ENCODE measurements at places on chromosomes 12 and 14.

GRCh38 chr14:22190411-22191191 is 398.4 kb downstream of the DAD1 start:
- no peak for DNase-seq

DNA sequence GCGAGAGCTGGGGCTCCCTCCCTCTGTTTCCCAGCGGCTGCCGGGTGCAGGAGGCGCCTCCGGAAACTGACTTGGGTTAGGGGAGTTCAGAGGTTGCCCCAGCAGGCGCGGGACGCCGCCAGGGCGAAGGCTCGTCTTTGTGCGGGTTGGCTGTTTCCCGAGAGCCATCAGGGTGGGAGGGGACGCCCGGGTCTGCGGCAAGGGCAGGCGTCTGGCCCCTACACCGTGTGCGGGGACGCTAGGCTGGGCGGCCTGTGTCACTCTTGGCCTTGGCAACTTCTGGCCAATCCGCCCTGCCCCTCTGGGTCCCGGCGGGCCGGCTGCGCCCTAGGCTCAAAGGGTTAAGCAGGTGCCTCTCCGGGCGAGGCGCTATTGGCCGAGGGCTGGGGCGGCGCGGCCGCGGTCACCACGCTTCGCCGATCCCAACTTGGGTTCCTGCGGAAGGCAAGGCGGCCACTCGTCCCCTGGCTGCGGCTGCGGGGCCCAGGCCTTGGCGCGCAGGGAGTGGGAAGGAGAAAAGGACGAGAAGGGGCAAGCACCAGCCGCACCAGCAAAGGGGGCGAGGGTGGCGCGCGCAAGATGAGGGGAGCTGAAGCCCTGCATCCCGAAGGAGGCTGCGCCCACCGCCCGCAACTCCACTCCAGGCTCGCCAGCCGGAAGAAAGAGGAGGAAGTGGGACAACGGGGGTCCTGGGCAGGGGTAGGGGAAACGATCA is 5.6 kb upstream of the NPAS3 start:
- DNase-seq: no peak

DNA sequence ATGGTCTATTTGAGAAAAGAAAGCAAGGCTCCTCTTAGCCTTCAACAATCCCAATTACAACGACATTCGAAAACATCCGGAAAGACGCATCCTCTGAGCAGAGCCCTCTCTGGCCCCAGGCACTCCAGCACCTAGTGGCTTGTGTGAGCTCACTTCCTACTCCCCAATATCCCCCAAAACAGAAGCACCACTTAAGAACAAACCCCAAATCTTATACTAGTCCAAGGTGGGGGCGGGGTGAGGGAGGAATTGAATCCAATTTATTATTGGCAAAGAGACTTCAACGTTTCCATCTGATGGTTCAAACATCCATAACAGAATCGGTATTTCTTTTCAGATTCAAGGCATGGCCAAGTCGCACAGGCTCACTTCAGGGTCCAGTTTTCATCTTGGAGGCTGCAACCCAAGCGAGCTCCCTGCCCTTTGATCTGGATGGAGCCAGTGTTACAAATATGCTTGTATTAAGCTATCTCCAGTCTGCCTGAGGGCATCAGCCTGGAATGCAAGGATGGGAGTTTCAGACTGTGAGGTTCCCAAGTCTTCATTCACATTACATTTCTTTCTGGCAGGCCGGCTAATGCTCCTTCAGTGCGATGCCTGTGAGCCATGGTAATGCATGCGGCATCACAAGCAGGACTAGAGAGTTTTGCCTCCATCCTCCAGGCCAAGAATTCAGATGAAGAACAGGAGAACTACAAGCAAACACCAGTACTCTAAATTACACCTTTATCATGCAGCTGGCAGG is 132.5 kb upstream of the FOXN3 start:
- no peak for DNase-seq

- no peak for DNase-seq
Observed at GRCh38 chr14:101188571-101188915, 285.0 kb upstream of the RTL1 start.

DNA sequence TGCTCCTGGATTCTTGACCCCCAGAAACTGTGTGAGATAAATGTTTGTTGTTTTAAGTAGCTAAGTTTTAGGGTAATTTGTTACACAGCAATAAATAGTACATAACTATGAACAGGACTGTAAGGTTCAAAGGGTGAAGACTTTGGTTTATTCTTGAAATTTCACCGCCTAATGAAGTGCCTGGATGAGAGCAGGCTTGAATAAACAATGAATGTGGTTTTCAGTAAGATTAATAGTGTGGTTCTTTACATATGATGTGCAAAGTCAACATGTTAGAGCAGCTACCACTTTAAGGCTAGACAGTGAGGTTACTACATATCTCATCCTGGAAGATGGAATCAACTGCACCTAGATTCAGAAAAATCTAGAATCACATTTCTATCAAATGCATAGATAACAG is 145.2 kb upstream of the BTG1 start:
- DNase-seq: no peak

DNA sequence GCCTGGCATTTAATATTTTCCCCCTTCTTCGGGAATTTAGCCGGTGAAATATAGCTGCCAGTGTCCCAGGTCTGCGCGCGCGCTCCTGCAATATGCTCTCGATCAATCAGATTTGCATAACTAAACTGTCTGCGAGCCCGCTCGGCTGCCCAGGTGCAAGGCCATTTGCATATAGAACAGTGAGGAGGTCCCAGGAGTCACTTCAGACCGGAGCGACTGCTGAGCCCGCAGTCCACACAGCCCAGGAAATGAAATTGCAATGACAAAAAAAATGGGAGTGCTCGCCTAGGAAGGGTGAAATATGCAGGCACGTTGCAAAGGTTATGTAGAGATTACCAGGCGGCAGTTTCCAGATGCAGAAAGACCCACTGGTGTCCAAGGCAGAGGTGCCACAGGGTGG is 228.5 kb downstream of the VRK1 start:
- DNase-seq: no peak

DNA sequence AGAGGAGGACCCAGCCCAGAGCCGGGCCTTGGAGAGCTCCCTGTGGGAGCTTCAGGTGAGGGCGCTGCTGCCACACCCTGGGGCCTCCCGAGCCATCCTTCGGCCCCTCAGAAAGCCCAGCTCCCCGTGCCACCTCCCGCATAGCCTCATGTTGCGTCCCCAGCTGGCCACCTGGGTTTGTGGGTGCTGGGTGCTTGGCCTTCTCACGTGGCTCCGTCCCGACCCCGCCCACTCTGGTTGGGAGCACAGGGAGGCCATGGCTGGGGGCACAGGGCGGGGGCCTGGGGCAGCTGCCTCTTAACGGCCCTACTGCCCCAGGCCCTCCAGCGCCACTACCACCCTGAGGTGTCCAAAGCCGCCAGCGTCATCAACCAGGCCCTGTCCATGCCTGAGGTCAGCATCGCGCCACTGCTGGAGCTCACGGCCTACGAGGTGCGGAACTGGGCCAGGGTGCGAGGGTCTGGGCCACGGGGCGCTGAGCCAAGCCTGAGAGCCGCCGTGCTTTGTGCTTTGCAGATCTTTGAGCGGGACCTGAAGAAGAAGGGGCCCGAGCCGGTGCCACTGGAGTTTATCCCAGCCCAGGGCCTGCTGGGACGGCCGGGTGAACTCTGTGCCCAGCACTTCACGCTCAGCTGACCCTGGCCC is 7.6 kb downstream of the NOC4L start:
- no peak for DNase-seq

- DNase-seq: no peak
Observed at GRCh38 chr14:23432946-23433345, 2.5 kb downstream of the MYH7 start.

DNA sequence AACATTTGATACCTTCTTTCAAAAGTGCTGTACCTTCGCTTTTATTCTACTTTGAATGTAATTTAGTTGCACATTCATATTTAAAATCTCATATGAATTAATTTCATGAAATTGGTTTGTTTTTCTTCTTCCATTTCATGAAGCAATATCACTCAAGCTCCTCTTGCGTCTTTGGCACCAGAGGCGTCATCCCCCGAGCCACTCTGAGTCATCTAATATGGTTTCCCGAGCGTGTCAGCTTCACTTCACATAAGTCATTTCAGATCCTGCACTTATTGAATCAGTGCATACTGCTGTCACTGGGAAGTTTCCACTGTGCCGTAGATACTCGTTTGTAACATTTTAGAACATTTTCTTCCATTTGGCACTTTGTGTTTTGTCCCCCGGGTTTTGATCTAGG is 105.6 kb downstream of the SLC25A47 start:
- DNase-seq: no peak

- DNase-seq: no peak
Observed at GRCh38 chr12:46207644-46208043, 61.2 kb downstream of the SLC38A1 start.

DNA sequence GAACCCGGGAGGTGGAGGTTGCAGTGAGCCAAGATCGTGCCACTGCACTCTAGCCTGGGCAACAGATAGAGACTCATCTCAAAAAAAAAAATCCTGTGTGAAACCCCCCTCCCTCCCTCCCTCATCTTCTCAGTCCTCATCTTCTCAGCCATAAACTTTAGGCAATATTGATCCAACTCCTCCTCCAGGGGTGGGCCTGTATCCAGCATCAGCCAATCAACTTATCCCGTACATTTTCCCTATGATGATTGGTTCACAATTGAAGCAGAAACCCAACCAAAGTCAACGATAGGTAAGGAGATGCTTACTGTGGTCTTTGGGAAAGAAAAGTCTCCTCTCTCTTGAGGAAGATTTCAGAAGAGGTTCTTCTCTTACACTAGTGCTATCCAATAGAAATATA is 33.5 kb upstream of the CIT start:
- no peak for DNase-seq

GRCh38 chr12:109492371-109492770 is 14.9 kb downstream of the UBE3B start:
- DNase-seq: no peak

GRCh38 chr14:23930742-23931141 is 22.8 kb upstream of the DHRS4 start:
- DNase-seq: no peak

GRCh38 chr12:54239620-54240019 is 40.3 kb downstream of the CBX5 start:
- DNase-seq: no peak

DNA sequence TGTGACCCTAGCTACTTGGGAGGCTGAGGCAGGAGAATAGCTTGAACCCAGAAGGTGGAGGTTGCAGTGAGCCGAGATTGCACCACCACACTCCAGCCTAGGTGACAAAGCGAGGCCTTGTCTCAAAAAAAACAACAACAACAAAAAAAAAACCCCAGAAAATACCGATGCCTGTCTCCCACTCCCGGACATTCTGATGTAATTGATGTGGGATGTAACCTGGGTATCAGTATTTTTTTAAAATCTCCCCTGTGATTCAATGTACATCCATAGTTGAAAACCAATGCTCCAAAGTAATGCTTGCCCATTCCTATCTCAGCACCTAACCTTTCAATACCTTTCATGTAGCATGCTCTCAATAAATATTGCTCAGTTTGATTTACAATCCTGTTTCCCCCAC is 11.7 kb upstream of the TMED10 start:
- DNase-seq: no peak

DNA sequence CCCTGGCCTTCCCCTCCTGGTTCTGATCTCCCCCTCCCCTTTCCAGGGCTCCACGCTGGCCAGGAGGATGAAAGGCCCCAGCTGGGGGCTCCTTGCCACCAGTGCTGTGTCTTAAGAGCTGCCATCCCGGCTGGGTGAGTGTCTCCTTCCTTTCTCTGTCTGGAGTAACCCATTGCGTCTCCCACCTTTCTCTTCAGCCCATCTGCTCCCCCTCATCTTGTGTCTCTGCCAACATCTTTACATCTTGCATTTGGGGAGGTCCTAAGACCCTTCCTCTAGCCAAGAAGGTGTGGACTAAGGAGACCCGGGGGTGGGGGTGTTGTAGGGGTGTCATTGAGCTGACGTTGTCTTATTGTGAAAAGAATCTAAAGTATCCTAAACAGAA is 505 bp downstream of the BCL2L2 start:
- DNase-seq: no peak

DNA sequence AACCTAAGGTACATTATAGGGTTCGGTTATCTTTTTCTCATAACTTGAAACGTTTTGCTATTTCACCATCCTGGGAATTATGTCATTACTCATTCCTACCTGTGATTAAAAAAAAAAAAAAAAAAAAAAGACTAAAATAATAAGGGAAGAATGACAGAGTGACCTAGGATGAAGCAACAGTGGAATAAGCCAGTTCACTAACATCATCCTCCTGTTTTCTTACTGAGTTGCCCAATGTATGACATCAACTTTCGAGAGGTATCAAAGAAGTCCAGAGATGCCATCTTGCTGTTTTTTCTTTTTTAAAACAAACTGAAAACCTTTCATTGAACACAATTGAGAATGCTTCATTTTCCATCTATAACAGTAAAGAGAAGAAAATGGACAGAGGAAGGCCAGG is 42.8 kb downstream of the AMN start:
- no peak for DNase-seq

- DNase-seq: no peak
Observed at GRCh38 chr12:47852096-47852571, 32.4 kb upstream of the HDAC7 start.

GRCh38 chr14:20331053-20331613 is 1.9 kb downstream of the CCNB1IP1 start:
- no peak for DNase-seq

DNA sequence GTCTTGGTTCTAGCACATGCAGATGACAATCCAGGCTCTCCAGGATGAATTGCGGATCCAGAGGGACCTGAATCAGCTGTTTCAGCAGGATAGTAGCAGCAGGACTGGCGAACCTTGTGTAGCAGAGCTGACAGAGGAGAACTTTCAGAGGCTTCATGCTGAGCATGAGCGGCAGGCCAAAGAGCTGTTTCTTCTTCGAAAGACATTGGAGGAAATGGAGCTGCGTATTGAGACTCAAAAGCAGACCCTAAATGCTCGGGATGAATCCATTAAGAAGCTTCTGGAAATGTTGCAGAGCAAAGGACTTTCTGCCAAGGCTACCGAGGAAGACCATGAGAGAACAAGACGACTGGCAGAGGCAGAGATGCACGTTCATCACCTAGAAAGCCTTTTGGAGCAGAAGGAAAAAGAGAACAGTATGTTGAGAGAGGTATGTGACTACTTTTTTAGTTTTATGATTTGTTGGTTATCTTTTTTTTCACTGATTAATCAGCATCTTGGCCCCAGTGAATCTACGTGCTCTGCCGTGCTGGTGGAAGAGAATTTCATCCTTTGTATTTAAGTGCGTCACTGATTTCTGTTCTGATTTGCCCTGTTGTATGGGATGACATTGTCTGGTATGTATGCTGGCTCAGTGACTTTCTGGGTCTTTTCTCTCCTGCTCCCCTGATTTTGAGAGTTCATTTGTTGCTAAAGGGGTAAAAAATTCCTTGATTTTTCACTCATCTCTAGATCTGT is 92.3 kb downstream of the ERC1 start:
- no peak for DNase-seq

- DNase-seq: no peak
Observed at GRCh38 chr12:98439471-98439951, 75.9 kb upstream of the TMPO start.
